Renal cortical epithelial cell (primary cell): ENCODE measurements at places on chromosomes 13 and 19.

DNA sequence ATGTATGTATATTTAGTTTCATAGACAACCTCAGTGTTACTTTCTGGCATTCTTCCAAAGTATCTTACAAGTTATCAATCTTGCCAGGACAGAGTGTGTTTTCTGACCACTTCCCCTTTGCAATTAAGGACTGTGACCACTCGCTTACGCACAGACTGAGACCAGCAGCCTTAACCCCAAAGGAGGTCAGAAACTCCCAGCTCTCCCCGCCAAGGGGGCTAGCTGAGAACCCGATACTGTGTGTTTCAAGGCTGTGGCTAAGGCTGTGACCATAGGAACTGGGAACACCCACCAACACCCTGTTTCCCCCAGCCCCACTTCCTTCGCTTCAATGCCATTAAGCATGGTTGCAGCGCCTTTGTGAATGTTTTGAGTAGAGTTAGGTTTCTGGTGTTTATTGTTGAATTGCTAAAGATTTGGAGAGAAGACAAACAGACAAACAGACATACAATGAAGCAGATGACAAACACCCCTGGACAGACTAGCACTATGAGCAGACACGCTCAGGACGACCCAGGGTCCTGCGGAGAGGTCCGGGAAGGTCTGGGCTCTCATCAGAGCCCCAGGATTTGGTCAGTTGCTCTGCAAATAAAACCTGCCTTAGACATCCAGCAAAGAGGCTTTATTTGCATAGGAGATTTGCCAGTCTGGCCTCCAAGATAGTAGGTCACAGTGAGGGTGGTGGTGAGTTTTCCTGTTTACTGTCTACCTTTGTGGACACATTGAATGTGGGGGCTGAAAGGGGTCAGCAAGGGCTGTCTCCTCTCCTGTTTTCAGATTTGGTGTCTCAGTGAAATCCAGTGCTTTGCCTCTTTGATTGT lies 25.0 kb upstream of the TNFSF11 start:
- DNase-seq: peak; percentile 16

DNA sequence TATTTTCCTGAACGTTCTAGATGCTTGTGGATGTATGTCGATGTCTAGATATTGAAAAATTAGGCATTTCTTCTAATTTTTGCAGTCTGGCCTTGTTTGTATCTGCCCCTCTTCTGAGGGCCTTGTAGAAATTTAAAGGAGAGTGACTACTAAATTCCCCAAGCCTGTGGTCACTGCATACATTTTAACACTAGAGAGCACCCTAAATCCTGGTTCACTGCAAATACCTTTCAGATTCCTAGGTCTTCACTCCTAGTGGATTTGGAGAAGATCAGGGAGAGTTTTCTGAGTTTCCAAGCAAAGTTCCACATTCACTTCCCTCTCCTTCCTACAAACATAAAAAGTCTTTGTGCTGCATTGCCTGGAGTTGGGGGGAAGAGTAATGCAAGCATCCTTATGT lies 1272.5 kb downstream of the OLFM4 start:
- no peak for DNase-seq

DNA sequence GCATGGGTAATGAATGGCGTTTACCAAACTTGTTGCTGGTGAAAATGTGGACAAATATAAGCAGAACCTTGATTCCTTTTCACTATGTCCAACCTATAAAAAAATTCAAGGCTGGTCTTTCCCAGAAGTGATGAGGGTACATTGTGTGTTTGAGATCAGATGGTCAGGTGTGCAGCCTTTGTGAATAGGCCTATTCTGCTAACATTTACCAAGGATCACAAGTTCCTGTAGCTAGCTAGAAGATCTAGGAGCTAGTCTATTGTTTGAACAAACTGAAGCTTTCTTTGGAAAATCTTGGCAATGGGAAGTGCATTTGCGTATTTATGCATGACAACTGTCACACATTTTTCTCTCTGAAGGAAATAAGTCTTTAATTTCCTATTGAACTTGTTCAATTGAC lies 489.6 kb downstream of the KLF5 start:
- DNase-seq: no peak

DNA sequence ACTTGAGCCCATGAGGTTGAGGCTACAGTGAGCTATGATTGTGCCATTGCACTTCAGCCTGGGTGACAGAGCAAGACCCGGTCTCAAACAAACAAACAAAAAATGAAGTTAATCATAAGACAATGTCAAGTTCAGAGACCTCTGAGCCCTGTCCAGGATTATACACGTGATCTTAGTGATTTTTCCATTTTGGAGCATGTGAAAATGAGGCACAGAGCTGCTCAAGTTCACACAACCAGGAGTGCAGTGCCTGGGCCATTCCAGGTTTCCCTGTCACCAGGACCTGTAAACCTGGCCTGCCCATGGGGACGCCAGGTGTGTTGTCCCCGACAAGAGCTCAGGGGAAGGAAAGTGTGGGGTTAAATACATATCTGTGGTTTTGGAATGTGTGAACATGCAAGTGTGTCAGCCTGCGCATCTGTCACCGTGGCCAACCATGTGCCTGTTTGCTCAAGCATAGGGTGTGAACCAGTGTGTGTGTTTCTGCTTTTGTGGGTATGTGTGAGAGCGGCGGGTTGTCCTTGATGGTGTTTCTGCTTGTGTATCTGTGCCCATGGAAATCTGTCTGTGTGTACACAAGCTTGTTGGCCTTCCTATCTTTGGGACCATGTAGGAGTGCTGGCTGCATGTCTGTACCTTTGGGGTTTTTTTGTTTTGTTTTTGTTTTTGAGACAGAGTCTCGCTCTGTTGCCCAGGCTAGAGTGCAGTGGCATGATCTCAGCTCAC lies 1.5 kb upstream of the FXYD1 start:
- no peak for DNase-seq

DNA sequence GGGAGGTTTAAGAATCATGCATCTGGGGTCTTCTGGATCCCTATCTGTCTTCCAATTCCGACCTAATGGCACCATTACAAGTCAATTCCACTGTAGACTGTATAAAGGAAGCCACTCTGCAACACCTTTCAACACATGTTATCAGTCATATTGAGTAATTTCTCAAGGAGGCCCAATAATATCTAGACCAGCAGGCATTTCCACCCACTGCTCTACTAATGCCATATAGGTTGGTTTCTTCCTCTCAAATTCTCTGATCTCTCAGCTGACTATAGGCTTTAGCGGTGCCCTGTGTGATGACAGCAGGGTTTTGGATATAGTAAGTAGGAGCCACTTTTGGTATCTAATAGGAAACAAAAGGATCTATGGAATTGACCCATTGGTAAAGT lies 12.4 kb upstream of the ITM2B start:
- no peak for DNase-seq

GRCh38 chr13:75811361-75811760 lies 175.2 kb downstream of the LMO7 start:
- DNase-seq: no peak
